ENCODE measurements at places on chromosomes 2 and 18. TPM values are rescaled to one million over a fixed set of nuclear protein-coding genes. Genes with fewer than 3 reads are reported as not detected.
A peak's percentile ranks its signal among the peaks of the same experiment; 100 is the strongest.

The SH3RF3 gene
- 1.8 TPM for total RNA-seq

GRCh38 chr18:64718808-64719207, 569.9 kb upstream of the LINC00305 start:
- no peaks in the 10 kb centered on the region for H3K36me3 ChIP-seq
- no peak overlapping the region for H3K27ac ChIP-seq
- no peak for DNase-seq
- no peaks in the 10 kb centered on the region for H3K27me3 ChIP-seq
- H3K4me3 ChIP-seq = no peak overlapping the region

DNA sequence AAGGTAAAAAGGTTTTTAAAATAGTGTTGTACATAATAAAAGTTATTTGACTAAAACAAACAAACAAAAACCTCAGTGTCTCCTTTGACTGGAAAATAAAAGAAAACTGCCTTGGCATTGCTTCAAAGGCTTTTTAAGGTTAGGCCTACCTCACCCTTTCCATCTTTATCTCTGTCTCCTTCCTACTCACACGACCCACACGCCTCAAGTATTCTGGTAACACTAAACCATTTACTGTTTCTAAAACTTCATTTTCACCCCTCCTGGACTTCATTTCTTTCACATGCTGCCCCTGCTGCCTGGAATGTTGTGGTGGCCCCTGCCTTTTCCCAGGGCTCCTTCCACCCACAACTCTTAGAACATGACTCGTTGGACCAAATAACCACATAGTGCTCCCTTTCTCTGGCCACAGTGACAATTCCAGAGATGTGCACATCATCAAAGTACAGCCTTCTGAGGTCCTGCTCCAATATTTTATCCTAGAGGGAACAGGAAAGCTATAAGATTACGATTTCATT, 54.0 kb downstream of the ERBB4 start:
- H3K36me3 ChIP-seq = no peaks in the 10 kb centered on the region
- H3K27ac ChIP-seq = no peak overlapping the region
- DNase-seq = no peak
- no peaks in the 10 kb centered on the region for H3K4me1 ChIP-seq

- no peak overlapping the region for H3K4me3 ChIP-seq
- no peak for DNase-seq
- no peak overlapping the region for H3K27ac ChIP-seq
Observed at GRCh38 chr2:46723346-46723745, 192.3 kb downstream of the MCFD2 start.

DNA sequence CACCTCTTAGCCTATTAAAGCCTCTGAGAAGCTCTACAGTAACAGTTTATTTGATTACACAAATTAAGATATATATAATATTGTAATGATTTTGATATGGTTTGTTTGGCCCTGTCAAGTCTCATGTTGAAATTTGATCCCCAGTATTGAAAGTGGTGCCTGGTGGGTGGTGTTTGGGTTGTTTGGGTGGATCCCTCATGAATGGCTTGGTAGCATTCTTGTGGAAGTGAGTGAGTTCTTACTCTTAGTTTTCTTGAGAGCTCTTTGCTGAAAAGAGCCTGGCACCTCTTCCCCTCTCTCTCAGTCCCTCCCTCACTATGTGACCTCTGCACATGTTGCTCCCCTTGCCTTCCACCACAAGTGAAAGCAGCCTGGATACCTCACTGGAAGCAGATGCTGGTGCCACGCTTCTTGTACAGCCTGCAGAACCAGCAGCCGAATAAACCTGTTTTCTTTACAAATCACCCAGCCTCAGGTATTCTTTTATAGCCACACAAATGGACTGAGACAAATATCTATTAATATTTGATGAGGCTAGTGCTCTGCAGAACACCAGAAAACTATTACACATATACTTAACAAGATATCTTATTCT, 52.8 kb downstream of the SLC4A10 start:
- no peaks in the 10 kb centered on the region for H3K36me3 ChIP-seq
- no peak overlapping the region for H3K4me3 ChIP-seq
- no peak for DNase-seq
- no peak overlapping the region for H3K27ac ChIP-seq
- no peaks in the 10 kb centered on the region for H3K27me3 ChIP-seq
- H3K4me1 ChIP-seq = no peaks in the 10 kb centered on the region

- H3K27ac ChIP-seq = no peak overlapping the region
- DNase-seq = no peak
- no peaks in the 10 kb centered on the region for H3K4me1 ChIP-seq
- H3K27me3 ChIP-seq = no peaks in the 10 kb centered on the region
Observed at GRCh38 chr2:120979398-120979797, 243.7 kb downstream of the GLI2 start.

DNA sequence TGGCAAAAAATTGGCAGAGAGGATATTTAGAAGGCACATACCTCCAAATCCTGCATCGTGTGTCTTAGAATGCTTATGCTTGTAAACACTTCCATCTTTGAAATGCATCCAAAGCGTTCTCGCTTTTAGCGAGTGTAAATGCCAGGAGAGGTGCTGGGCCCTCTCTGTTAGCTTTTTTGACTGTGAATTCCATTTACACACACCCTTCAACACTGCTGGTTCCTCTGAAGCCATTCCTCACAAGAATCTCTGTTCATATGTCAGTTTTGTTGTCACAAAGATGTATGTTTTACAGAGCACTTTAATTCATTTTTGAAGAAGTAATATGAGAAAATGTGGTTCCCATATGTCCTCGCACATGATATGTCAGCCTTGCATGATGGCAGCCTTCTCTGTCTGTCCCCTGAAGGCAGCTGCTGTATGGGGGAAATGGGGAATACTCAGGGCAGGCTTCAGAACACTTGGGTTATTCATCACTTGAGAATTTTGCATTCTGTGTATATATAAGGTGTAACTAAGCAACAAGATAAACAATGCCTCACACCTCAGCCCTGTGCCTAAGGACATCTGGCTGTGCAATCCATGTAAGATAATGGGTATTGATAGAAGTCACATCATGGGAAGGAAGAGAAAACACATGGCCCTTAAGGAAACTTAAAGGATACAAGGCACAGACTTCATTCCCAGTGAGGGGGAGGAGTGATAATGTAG, 52.3 kb downstream of the RAB27B start:
- DNase-seq = no peak
- H3K27me3 ChIP-seq = no peaks in the 10 kb centered on the region
- H3K4me1 ChIP-seq = no peaks in the 10 kb centered on the region
- H3K27ac ChIP-seq = no peak overlapping the region

GRCh38 chr18:1663879-1664705, 759.4 kb downstream of the ADCYAP1 start:
- H3K36me3 ChIP-seq = no peaks in the 10 kb centered on the region
- peak; percentile 59 for DNase-seq
- no peak overlapping the region for H3K4me3 ChIP-seq
- no peaks in the 10 kb centered on the region for H3K4me1 ChIP-seq
- H3K27ac ChIP-seq = no peak overlapping the region

DNA sequence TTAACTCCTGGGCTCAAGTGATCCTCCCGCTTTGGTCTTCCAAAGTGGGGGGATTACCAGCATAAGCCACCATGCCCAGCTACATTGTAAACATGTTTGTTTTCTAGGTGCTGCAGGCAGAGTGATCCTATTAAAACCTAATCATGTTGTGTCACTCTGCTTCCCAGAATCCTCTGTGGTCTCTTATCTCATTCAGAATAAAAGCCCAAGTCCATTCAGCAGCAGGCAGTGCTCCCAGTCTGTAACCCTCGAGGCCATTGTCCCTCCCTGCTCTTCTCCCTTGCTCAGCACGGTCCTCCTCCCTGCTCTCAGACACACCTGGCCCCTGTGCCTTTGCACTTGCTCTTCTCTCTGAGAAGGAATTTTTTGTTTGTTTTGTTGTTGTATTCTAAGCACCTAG, 11.1 kb upstream of the CABYR start:
- no peaks in the 10 kb centered on the region for H3K27me3 ChIP-seq
- H3K4me1 ChIP-seq = no peaks in the 10 kb centered on the region
- no peak for DNase-seq
- peaks cover 12% of the 10 kb centered on the region for H3K36me3 ChIP-seq
- no peak overlapping the region for H3K4me3 ChIP-seq

All from activated naive CD4-positive, alpha-beta T cell treated with anti-CD3 and anti-CD28 coated beads for 36 hours (primary cell).